Lower lobe of right lung (tissue), 2 donors: ENCODE measurements at places on chromosomes 2 and 18. TPM values are rescaled to one million over a fixed set of nuclear protein-coding genes. Genes with fewer than 3 reads are reported as not detected.
A peak's percentile ranks its signal among the peaks of the same experiment; 100 is the strongest.

DNA sequence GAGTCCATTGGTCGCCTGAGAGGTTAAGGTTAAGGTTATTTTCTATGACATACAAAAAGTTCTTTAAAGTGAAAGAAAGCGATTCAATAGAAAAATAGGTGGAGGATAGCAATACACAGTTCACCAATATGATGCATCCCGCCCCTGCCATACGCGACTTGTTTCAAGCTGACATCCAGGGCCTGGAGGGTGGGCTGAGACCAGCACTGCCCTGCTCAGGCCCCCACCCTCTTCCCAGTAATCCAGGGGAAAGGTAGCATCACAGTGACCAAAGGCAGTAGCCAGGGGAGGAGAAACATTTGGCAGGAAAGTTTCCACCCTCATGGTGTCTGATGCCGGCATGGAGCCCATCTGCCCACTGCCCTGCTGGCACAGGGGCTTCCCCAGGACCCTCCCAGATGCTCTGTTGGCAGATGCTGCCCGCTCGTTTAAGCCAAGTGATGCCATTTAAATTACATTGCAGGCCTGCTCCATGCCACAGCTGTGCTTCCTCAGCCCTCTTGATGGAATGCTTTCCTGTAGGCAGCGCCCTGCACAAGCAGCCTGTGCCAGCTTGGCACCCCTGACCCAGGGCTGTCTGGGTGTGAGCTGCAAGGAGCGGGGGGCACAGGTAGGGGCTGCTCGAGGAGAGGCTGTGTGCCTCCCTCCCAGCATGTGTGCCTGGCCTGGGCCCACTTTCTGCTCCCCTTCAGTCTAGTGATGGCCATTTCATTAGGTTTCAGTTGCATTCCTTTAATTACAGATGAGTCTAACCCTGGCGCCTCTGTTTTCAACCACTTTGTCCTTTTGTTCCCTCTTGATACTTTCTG lies 10.7 kb upstream of the ANO7 start:
- no peak for DNase-seq
- no peak overlapping the region for H3K4me3 ChIP-seq
- H3K27me3 ChIP-seq, result no peaks in the 10 kb centered on the region
- no peaks in the 10 kb centered on the region for H3K4me1 ChIP-seq
- H3K27ac ChIP-seq, result no peak overlapping the region

GRCh38 chr2:26540961-26541360 lies 63.0 kb upstream of the OTOF start:
- no peaks in the 10 kb centered on the region for H3K36me3 ChIP-seq
- no peak overlapping the region for H3K4me3 ChIP-seq
- H3K4me1 ChIP-seq, result no peaks in the 10 kb centered on the region
- H3K27me3 ChIP-seq, result peaks cover 4% of the 10 kb centered on the region

GRCh38 chr2:181552808-181553207 lies 95.6 kb downstream of the ITGA4 start:
- H3K36me3 ChIP-seq, result no peaks in the 10 kb centered on the region
- H3K4me3 ChIP-seq, result no peak overlapping the region
- no peaks in the 10 kb centered on the region for H3K4me1 ChIP-seq
- no peak overlapping the region for H3K27ac ChIP-seq
- DNase-seq, result no peak

DNA sequence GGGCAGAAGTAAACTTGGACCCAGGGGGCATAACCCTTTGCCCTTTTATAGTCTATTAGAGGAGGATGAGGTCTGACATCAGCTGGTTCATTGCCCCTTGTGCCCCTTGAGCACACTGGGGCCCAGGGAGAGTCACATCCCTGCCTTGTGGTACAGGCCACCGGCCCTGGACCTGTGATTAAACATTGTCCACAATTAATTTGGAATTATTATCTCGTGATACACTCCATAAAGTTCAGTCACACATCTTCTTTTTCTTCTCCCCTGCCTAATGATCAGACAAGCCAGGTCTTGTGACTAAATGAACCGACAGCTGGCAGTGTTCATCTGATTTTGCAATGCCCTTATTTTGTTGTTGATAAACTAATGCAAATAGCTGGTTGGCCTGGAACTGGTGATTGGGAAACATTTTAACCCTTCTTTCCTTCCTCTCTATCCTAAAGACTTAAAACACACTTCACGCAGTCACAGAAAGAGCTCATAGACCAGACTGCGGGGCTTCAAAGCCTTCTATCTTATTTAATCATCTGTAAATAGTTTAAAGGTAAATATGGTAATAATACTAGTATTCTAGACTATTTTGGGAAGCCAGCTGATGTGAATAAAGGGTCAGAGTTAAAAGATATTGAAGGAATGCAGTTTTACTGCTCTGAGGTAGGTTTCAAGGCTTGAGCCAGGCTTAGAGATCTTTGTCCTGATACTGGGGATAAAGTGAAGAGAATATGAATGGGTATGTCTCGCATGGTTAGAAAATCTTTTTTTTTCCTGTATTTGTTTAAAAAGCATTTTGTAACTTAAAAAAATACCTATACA lies 13.4 kb downstream of the IL1R1 start:
- no peak overlapping the region for H3K4me3 ChIP-seq
- H3K27ac ChIP-seq, result peak overlapping the region; percentile 67
- DNase-seq, result no peak
- H3K36me3 ChIP-seq, result peaks cover 63% of the 10 kb centered on the region

DNA sequence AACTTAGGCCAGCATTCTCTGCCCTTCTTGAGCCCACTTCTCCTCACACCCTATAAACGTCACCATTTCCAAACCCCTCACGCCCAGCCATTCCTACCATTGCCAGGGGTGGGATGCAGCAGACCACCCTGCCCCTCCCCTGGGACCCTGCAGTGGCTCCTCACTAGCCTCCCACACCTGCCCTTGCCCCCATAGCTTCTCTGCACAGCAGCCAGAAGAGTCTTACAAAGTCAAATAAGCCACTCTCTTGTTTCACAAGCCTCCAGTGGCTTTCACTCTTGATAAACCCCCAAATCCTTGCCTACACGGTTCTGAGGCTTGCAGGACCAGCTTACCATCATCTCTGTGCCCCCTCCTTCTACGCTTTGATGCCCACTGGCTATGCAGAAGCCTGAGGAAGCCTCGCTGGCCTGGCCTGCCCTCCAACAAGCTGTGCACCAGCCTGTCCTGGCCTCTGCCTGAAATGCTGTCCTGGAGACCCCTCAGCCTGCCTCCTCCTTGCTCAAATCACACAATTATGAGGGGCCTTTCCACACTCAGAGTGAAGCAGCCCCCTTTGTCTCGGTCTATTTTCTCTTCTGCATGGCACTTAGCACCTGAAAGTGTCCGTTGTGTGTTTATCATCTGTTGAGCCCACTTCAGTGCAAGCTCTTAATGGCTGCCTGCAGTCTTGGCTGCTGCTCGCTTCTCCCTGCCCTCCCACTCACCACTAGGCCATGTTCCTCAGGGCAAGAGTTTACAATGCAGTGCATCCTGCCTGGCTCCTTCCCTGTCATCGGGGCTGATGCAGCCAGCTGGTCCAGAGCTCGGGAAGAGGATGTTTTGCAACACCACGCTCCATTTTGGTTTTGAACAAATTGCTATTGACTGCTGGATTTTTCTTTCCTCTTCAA lies 82.6 kb upstream of the RGPD5 start:
- H3K27ac ChIP-seq, result no peak overlapping the region
- no peaks in the 10 kb centered on the region for H3K36me3 ChIP-seq
- no peaks in the 10 kb centered on the region for H3K27me3 ChIP-seq
- DNase-seq, result no peak

Gene THUMPD2
- total RNA-seq, result 10.0 TPM
